ENCODE measurements at places on chromosomes 1 and 21.

- no peak for DNase-seq
These were observed 22.7 kb downstream of the PKNOX1 start for GRCh38 chr21:42997053-42997452.

DNA sequence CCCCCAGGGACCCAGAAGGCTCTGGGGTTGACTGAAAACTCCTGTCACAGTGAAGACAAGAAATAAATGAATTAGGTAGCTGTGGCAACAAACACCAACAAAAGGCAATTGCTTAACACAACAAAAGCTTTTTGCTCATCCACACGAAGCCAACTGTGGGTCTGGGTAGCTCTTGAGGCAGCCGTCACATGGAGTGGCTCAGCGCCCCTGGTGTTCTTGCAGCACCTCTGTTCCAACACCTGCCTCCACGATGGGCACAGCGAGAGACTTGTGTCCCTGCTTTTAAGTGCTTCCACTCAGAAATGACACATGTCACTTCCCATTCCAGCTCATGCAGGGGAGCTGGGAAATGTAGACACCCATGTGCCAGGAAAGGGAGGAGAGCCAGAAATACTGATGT is 364.5 kb upstream of the DUSP10 start:
- no peak for DNase-seq

- DNase-seq: no peak
These were observed 40.0 kb upstream of the UBE2U start for GRCh38 chr1:64163431-64163830.

DNA sequence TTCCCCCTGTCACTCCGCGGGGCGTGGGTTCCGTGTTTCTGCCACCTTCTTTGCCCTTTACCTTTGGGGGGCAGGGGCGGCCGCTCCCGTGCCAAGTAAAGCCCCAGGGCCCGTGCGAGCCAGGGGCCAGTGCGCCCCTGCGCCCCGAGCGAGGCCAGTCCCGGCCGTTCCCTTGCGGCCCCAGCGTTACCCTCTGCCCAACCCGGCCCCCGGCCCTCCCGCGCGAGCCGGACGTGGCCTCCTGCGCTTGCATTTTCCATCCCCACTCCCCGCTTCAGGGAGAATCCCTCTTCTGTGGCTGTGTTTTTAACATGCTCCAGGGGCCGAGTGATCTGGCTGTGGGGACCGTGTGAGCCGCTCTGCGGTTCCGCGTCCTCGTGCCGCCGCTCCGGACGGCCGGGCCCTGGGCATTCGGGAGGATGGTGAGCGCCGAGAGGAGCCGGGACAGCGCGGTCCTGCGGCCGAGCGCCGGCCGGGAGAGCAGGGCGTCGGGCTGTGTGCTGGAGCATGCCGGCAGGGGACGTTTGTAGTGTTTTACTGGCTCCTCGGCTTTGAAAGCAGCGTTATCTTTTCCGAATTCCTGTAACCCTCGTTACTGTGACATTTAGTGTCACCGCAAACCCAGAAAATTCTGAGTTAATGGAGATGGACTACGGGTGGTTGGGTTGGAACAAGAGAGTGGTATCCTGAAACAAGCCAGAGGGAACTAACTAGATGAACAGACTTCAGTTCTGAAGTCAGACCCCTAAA is 1.0 kb downstream of the GALNT2 start:
- peak; percentile 13 for DNase-seq

- DNase-seq: no peak
These were observed 6.3 kb downstream of the VANGL1 start for GRCh38 chr1:115647919-115648650.

DNA sequence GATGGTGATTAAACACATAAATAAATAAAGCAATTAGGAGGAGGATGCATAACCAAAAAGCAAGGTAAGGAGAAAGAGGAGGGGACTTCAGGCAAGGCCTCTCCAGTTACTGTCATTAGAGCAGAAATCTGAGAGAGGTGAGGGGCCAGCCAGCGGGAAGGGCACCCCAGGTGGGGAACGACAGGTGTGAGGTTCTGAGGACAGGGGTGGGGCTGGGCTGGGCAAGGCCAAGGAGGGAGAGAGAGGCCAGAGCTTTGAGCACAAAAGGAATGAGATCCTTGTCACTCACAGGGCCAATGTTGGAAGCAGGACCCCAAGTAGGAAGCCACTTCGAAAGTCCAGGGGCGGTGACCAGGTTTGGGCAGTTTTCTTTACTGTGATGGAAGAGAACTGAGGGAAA is 182.2 kb upstream of the RAB4A start:
- DNase-seq: no peak

DNA sequence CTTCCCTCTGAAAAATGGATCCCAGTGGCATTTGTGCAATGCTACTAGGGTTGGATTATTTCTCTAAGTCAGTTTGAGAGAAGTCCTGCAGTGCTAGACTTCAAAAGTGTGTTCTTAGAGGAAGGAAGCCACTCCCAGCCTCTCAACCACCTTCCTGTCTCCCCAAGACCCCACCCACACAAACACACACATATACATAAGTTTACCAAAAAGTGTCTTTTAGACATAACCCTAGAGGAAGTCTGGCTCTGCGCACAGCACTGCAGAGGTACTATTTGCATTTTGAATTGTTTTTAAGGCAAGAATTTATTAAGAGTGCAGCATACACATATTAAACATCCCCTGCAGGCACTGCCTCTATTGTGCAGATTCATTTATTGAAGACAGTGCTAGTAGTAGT is 127.3 kb downstream of the HHIPL2 start:
- DNase-seq: peak; percentile 63

DNA sequence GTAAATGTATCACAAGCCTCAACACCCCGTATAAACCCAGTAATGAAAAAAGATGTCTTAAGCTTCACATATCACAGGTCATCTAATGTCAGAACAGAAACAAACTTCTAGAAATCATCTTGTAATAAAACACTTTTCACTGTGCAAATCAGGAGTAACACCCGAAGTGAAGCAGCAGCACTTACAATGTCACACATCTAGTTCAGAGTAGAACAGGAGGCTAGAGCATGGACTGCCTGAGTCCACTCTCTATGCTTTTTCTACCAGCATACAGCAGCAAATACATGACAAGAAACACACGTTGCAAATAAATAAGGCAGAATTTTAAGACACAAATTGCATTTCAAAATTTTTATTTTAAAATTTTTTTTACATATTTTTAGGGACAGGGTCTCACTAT is 57.2 kb downstream of the AKT3 start:
- no peak for DNase-seq

DNA sequence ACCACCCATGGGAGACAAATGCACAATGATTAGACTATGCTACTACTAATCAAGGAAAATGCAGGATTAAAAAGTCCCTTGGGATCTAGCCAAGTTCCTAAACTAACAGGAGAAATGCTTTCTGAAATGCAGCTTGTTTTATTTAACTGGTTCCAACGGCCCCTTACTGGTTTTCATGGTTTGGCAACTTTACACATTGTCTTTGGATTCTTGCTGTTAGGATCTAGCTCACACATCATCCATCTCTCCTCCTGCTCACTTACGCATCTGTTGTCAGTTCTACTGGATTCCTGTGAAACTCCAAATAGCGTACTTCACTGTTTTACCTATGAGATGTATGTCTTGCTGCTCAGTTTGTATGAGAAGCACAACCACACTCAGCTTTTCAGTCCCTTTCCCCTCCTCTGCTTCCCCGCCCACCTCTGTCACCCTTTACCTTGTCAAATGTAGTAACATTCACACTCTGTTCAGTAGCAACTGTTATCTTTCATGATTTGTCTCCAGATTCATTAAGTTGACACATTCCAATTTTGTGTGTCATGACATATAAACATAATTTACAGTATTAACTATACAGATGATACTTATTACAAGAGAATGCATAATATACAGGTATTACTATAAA is 130.1 kb downstream of the SIM2 start:
- no peak for DNase-seq

DNA sequence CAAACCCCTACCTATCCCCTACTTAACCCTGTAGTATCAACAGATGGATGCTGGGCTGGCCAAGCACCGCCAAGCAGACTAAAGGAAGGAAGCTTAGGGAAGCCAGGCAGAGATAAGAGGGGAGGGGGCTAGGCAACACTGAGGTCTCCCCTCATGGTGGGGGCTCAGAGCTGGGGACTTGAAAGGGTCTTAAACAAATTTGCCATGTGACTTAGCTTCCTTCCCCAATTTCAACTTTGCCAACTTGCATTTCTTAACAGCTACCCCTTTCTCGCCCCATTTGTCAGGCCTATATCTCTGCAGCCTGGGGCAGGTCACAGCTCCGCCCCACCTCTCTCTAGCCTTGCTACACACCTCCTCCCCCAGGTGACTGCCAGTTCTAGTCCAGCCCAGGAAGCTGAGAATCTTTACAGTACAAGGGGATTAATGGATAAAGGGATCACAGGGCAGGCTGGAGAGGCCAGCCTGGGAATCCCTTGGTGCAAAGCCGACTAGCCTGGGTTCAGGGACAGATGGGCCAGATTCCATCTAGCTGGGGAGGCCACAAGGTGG is 3.4 kb downstream of the KIF21B start:
- peak; percentile 50 for DNase-seq

- no peak for DNase-seq
These were observed 15.6 kb upstream of the C1orf198 start for GRCh38 chr1:230883967-230884366.

DNA sequence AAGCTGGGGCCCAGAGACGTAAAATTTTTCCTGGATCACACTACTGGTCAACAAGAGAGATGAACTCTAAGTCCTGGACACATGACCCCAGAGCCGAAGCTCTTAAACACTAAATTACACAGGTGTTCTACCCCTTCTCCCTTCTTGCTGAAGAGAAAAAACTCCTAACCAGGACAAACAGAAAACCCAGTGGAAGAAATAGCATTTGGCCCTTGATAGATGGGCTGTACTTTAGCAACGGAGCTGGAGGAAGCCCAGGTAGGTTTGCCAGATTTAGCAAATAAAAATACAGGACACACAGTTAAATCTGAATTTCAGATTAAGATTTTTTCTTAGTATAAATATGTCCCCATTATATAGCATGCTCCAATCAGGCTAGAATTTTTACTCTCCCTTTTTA is 72.7 kb downstream of the DIRAS3 start:
- no peak for DNase-seq

Data from CD4-positive, alpha-beta T cell treated with Interleukin-4 for 1 hour (primary cell).